ENCODE measurements at places on chromosomes 5 and 9.

DNA sequence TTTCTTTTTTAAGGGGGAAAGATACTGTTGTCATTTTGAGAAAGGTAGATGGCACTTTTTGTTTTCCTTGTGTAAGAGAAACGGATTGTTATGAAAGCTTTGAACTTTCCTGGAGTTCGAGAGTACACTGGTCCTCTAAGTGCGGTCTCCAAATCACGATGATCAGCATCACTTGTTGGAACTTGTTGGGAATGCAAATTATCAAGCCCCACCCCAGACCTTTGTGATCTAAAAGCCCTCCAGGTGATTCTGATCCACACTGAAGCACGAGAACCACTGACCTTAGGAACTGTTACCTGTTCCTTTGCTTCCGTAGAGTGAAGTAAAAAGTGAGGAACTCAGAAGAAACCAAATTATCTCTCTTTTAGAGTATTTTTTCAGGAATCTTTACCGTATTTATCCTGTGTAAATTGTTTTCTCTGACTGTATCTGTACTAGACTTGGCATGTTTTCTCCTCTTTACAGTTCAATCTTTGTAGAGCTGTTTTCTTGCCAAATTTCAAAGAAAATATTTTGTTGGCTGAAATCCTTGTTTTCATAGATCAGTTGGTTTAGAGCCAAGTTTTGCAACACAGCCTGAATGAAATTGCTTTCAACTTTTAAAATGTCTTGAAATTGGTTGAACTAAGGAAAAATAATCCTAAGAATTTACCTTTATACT is 4.0 kb downstream of the MAT2B start:
- DNase-seq: peak; percentile 55

DNA sequence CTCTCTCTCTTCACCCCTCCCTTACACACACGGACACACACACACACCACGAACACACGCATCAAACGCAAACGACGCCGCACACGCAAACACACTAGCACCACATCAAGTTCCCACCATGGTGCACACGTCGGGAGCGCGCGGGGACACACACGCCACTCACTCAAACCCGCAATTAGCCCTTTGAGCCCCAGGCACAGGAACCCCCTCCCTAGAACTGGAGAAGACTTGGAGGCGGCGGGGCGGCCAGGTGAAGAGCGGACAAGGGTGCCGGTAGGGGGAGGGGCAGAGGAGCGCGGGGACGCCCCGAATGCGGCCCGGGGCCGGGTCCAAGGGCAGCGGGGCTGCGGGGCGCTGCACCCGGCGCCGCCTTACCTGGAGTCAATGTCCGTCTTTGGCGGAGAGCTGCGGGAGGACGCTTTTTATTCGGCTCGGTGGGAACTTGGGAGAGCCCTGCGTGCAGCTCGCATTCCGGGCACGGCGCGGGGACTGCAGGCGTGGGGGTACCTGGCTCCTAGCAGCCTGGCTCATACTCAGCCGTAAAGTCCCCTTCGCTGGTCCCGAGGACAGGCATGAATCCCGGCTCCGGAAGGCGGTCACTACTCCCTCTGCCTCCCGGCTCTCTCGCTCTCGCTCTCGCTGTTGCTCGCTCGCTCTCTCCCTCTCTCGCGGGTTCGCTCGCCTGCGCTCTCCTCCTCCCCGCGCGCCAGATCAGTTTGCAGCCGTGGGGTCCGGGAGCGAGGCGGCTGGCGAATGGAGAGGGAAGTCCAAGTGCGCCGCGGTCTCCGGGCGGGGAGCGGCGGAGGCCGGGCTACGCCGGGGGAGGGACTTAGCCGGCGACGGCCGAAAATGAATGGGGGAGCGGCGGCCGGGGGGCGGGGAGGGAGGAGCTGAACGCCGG is at the start of gene BRINP1:
Gene BRINP1 (minus strand): TSS at position 755 of the 901 bp plus-strand sequence. CDS start 56,080 bp downstream, outside the sequence.
- no peak for DNase-seq

DNA sequence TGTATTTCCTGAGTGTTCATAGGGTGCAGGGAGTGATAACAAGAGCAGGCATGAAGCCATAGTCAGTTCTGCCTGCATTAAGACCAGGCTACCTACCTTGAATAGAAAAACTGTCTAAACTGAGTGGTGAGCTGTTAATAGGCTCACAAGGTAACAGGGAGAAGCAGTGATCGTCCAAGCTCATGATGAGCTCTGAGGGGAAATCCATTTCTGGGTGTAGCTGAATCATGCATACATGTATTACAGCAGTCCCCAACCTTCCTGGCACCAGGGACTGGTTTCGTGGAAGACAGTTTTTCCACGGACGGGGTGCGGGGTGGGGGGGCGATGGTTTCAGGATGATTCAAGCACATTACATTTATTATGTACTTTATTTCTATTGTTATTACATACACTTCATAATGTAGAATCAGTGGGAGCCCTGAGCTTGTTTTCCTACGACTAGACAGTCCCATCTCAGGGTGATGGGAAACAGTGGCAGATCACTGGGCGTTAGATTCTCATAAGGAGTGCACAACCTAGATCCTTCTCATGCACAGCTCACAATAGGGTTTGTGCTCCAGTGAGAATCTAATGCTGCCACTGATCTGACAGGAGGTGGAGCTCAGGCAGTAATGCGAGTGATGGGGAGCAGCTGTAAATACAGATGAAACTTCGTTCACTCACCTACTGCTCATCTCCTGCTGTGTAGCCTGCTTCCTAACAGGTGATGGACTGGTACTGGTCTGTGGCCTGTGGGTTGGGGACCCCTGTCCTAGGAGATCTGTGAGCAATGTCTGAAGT is 100.0 kb upstream of the IL6ST start:
- DNase-seq: no peak

DNA sequence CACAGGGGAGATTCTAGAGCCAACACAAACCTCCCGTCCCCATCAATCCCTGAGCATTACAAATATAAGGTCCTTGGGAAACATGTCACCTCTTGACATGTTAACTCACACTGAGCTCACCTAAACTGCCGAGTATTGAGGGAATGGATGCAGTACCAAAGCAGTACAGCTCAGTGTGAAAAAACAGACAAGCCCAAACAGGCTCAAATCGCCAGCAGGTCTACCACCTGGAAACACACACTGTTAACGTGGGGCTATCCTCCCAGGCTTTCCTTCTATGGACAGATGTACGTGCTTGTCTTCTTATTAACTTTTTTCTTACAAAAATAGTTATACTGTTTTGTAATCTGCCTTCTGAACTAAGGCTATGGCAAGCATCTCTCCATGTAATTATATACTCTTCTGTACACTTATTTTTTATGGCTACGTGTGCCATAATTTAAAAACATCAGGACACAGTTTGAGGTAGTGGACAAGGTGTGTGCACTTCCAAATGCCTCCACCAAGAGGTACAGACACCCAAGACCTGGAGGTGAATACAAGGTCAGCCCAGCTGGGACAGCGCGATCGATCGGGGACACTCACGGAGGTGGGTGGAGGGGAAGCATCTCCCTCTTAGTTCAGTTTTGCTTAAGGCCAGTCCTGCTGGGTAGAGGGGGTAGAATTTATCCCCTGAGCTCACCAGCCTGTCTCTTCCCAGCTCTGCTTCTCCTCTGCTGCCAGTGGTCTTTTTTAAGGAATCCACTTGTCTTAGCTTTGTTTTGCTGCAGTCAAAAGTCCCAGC is 76.5 kb downstream of the DAP start:
- DNase-seq: no peak

DNA sequence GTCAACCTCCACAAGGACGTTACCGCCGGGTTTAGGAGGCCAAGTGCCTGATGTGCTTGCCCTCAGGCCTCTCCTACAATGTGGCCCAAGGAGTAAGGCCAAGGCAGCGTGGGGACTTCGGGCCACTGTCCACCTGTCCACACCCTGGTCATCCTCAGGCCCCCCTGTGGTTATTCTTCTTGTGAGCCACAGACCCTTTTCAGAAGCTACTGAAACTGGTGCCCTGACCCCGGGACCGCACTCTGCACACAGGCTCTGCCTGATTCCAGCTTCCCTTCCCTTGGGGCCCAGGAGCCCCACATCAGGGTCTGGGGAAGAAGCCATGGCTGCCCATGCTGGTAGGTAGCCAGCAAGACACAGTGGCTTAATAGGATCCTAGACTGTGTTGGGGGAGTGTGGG is 128.8 kb downstream of the OLFM1 start:
- DNase-seq: no peak

DNA sequence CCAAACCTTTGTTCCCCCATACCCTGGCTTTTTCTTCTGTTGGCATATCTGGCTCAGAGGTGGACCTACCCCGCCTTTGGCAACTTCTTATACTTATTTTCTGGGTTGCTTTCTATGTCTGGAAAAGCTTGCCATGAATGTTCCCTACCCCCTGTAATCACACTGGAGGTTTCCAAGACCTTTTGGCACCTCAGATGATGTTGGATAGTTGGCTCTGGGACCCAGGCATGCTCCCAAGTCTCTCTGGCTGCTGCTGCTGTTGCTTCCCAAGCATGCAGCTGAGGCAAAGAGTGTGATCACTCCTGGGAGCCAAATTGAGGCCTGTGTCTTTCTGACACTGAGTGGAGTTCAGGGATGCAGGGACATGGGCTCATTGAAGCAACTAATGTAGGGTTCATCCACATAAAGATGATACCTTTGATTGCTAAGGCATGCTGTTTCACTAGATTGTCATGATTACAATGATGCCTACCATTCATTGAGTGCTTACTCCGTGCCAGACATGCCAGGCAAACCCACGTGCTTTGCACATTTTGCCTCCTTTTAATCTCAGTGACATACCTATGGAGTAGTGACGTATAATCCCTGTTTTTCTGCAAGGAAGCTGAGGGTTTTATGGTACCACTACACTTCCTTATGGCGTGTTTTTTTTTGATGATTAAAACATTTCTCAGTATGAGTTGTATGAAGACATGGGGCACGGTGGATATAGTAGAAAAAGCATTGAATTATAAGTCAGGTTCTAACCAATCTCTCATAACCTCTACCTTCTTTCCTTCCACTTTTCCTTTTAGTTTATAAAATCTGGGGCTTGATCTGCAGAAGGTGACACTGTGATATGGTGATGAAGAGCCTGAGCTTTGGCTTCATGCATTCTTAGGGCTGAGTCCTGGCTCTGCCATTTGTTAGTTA is 73.1 kb downstream of the ARHGAP26 start:
- no peak for DNase-seq

GRCh38 chr9:135083831-135084230 is 3.6 kb upstream of the OLFM1 start:
- DNase-seq: no peak

DNA sequence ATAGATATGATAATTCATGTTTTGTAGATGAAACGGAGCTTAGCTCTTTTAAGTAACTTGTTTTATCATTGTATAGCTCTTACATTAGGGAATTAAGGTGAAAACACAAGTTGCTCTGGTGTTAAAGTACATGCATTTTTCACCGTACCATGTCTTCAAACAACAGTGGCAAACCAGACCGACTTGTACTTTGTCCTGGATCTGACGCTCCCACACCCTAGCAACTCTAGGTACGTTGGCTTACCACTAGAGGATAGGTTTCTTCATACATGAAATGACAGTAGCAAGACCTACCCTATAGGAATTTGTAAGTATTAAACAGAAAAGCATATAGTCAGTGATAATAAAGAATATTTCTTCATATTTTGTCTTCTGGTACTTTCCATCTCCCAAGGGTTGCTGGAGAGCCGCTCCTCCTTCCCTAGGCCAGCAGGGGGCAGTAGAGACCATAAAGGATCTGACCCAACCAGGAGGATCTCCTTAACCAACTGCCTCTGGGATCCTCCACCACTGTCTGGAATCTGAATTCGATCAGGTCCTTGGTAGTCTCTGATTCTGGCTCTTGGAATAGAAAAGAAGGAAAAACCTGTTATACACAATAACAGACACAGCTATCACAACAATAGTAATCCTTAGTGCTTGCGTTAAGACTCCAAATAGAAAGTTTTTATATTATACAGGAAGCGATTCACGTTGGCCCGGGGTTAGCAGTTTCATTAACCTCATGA is 136.7 kb downstream of the CAVIN4 start:
- peak; percentile 86 for DNase-seq

DNA sequence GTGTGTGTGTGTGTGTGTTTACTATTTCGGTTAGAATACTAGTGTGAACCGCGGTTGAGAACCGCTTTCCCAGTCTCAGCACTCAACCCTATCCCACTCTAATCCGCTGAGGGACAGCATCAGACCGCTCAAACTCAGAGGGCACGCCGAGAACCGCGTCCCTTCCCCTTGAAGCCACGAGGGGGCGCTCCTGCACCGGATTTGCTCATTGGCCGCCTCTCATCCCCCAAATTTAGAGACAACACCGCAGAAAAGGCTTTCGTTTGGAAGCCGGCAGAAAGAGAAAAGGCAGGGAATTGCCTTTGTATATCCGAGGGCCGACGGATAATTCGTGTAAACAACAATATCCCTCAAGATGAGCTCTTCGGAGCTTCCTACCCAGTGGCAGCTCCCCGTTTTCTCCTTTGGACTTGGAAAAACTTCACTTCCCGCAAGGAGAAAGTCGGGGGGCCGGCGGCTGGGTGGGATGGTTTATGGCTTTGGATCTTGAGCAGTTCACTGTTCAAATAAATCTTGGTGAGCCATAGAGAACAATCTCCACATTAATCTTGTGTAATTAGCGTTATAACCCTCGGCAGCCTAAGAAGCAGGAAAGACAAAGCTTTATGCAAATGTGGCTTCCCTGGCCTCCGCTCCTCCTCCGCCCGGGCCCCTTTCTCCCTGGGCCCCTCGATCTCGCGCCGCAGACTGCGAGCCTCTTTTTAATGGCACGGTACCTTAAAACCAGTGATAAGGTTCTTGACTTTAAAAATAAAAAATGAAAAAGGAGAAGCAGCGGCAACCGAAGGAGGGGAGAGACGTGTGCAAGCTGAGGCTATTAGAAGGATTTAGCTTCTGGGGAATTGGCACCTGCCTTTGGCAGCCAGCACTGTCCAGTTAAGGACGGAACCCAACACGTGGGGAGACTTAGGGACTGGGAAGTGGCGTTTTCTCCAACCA is 296.8 kb downstream of the PARP8 start:
- peak; percentile 96 for DNase-seq

GRCh38 chr5:141811287-141812155 is 66.7 kb downstream of the PCDH1 start:
- DNase-seq: peak; percentile 35

- DNase-seq: no peak
Observed at GRCh38 chr5:76724871-76725270, 8.9 kb downstream of the F2R start.

DNA sequence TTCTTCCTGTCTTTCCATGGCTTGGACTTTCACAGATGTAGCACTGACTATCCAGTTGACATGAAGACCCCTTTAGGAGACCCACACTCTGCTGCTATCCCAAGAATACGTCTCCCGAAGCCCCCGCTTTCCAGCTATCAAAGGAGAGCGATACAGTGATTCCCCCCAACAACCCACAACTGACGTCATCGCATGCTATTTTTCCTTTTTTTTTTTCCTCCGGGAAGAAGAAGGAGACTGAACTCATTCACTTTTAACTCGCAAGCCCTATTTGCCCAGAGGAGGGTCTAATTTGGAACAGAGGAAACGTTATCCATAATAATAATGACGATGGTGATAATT is 2.1 kb downstream of the PAPPA start:
- no peak for DNase-seq
